HuH-7.5 (cell line): ENCODE measurements at places on chromosomes 12 and 14.

DNA sequence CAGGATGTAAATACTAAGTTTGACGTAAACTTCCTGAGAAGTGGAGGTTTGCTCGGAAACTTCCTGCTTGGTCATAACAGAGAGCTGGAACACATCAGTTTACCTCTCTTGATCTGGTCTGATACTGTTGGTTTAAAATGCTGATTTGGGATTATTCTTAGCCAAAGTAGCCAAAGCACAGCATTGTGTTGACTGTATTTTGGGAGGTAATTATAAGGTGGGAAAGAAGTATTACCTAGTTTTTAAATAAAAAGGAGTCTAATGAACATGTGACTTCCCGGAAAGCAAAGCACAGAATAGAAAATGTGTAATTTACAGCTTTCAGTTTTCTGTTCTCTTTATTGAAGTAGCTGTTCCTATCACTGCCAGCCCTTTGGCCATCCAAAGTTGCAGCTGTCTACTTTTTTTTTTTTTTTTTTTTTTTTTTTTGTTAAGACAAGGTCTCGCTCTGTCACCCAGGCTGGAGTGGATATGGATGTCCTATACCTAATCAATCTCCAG is 52.2 kb upstream of the SRP54 start:
- no peak for DNase-seq

DNA sequence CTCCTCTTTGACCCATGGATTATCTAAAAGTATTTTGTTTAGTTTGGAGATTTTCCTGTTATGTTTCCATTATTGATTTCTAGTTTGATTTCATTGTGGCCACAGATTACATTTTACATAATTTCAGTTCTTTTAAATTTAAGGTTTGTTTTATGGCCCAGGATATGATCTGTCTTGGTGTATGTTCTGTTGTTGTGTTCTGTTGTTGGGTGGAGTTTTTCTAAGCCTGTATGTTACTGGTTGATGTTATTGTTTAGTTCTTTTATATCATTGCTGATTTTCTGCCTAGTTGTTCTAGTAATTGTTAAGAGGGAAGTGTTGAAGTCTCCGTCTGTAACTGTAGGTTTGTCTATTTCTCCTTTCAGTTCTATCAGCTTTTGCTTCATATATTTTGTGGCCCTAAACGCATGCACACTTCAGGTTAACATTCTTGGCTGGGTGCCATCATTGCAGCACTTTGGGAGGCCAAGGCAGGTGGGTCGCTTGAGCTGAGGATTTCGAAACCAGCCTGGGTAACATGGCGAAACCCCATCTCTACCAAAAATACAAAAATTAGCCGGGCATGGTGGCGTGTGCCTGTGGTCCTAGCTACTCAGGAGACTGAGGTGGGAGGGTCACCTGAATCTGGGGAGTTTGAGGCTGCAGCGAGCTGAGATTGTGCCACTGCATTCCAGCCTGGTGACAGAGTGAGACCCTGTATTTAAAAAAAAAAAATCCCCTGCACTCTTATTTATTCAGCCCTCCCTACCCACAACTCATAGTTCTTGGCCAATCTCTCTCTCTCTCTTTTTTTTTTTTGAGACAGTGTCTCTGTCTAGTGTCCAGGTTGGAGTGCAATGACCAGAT is 28.1 kb upstream of the CFL2 start:
- no peak for DNase-seq

DNA sequence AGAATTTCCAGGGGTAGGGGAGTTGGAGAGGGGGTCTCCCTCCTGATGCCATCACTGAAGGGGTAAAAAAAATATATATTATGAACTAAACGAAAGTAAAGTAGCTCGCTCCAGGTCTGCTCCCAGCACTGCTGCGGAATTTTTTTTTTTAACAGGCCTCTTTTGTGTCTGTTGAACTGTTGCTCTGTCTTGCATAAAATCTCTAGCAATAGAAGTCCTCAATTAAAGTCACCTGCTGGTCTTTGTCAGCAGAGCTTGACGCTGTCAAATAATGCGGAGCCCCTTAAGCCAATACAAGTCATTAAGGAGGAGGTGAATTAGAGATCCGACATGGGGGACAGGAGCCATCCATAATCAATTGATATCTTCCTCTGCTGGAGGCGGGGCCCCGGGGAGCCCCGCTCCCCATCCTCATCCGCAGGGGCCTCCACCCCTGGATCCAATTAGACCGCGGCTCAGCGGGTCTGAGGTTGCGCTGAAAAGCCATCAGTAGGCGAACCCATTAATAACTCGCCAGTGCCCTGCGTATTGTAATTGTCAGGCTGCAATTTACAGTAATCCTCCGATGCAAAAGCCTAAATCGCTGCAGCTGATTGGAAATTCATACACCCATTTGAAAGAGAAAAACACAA is 85.6 kb downstream of the DICER1 start:
- no peak for DNase-seq

DNA sequence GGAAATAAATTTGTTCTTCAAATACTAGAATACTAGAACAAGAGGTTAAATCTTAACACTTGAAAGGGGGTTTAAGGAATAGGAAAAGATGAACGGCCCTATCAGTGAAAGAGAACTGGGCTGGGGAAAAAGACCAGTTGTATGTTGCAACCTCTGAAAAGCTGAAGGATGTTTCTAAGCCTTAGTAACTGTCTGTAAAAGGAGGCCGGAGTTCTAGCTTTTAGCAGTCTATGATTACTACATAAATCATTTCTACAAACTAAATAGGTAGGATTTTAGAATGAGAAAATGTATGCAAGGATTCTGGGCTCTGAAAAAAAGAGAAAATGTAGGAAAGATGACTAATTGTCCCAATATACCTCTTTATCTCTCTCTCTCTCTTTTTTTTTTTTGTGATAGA is 4.9 kb downstream of the CERS5 start:
- no peak for DNase-seq

DNA sequence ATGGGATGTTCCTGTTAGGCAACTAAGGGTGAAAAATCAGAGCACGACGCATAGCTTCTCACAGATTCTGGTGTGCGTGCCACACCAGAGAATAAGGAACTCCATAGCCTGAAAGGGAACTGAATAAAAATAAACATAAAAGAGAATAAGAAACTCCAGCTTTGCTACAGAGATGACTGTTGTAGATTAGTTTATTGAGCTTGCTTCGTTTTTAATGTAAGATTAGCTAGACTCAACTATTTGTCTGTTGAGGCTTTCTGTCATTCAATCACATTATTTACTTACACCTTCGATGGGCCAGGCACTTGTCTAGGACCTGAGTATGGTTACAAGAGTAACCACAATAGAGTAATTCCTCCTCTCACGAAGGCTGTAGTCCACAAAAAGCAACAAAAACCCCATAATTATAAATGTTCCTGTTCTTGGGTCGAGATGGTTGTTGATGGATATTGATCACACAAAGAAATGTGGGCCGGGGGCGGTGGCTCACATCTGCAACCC is 807 bp upstream of the ZCCHC8 start:
- no peak for DNase-seq

GRCh38 chr12:123083661-123084571 is 67.0 kb downstream of the PITPNM2 start:
- DNase-seq, result no peak

DNA sequence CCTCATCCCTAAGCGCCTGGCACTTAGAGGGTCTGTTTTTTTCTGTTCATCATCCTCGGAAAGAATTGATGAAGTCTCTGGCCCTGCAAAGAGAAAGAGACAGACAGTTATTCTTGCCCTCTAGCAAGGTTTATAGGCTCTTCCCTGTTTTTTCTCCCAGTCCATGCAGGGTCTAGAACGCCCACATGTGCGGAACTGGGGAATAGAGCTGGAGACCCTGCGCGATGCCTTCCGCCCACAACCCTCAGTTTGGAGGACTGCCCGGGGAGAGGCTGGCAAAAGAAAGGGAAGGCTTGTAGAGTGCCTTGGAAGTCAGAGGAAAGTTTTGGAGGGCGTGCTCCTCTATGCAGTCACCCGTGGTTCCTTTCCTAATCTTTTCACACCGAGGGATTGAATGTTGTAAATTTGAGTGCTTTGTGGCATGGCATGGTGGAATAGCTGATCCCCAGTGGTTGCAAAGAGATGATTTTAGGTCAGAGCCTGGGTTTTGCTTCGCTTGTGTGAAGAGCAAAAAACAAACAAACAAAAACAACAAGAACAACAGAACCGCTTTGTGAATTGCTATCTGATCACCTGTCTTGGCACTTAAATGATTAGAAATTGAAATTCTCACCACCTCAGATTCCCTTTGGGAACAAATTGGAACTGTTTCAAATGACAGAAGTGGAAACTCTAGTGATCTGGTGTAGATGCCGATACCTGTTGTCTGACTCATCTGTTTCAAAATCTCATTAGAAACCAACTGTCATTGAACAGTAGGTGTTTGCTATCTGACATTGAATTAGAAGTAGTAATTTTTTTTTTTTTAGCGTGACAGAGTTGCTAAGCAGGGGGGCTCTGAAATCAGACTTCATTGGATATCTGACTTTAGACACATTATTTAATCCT is 947 bp downstream of the GAS2L3 start:
- no peak for DNase-seq

DNA sequence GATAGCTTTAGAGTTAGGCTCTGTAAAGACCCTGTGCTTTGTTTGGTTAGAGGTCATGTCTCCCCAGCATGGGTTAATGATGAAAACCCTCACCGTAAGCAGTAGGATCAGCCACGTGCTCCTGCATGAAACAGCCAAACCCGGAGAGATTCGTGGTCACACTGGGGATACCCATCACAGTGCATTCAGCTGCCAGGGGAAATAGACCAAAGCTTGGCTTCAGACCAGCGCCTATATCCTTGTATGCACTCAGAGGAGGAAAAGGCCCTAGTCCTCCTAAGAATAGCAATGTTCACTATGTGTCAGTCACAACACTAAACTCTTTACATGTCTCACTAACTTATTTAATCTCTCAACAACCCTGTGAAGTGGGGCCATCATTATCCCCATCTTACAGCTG is 16.3 kb downstream of the SPX start:
- DNase-seq, result no peak

- DNase-seq, result peak; percentile 64
These were observed at the start of gene RTRAF for GRCh38 chr14:51989293-51990234. Gene RTRAF (plus strand): TSS chr14:51989546. CDS start chr14:51989640, 94 bp downstream.

DNA sequence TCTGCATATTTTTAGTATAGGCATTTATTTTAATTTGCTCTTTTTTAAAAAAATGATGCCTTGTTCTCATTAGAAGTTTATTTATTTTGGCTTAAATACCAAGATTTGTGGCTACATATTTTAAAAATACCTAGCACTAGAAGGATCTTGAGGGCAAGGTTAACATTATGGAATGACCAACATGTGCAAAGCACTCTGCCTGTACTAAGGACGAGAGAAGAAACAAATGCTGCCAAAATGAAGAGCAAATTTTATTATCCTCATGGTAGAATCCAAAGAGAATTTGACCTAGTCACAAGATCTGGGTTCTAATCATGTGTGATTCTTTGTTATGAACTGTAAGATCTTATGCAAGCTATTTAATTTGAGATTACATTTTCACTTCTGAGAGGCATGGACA is 2.8 kb downstream of the CAND1 start:
- no peak for DNase-seq
